ENCODE measurements at places on chromosomes 16 and 17.

DNA sequence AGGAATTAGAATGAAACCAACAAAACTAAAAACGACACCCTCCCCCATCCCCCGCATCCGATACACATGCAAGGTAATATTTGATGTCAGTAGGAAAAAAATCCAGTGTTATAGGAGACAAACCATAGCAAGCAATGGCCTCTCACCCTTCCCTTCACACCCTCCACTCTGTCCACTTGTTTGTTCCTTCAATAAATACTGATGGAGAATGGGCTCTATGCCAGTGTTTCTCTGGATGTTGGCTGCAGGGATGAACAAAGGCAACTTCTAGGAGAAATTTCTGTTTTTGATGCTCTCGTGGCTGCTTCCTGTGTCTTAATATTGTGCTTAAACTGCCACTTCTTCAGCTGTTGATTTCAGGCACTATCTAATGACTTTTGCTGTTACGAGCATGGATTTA lies 98.8 kb downstream of the WWOX start:
- DNase-seq, result no peak

DNA sequence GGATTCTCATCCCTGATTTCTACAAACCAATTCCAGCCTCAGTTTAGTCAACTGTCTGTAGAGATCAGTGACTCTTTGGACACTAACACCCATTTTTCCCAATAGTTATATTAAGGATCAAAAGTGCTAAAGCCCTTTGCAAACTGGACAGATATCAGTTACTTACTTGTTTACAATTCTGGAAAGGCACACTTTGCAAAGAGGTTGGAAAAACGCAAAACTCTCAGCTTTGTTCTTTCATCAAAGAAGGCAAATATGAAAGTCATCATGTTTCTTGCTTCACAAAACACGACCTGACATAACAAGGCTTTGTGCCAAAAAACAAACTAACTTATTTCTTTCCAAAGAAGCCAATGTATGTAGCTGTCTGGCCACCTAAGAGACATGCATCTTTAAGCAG lies 26.1 kb upstream of the VAT1L start:
- DNase-seq, result no peak

DNA sequence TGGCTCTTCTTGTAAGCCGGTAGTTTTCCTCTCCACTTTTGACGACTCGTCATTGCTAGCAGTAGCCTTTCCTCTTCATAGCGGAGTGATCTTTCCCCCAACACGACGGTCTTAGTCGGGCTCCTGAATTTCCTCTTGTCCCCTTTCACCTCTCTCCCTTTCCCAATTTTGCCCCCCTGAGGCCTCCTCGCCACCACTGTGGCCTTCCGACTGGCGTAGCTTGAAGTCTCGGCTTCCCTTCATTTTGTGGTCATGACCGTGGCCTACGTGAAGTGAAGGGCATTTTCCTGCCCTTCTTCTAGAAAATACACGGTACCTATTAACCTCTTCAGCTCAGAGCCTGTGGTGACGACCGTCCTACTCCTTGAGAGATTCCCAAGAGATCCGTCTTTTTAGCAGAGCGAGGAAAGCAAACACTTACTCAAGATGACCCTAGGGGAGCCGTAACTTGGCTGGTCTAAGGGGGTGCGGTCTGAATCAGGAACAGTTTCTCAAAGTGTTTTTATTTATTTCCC lies 787 bp downstream of the PRKAR1A start:
- DNase-seq, result peak; percentile 30

- DNase-seq, result no peak
These were observed 23.6 kb upstream of the SLC13A2 start for GRCh38 chr17:28449859-28450258.

- no peak for DNase-seq
These were observed 1.1 kb downstream of the KSR1 start for GRCh38 chr17:27457360-27457715.

DNA sequence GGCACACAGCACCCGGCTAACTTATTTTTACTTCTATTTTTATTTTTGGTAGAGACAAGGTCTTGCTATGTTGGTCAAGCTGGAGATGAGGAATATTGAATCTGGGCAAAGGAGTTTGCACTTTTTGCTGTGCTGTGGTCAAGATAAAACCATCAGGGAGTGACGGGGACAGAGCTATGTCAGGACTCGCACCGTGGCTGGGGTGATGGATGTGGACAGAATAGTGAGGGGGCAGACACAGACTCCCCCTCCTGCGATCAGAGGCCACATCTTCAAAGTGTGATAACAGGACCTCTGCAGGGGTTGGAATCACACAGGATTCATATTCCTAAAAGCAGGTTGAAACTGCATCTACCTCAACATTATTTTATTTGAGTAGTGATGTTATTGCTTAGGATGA lies 25.6 kb downstream of the IL21R start:
- DNase-seq, result no peak

DNA sequence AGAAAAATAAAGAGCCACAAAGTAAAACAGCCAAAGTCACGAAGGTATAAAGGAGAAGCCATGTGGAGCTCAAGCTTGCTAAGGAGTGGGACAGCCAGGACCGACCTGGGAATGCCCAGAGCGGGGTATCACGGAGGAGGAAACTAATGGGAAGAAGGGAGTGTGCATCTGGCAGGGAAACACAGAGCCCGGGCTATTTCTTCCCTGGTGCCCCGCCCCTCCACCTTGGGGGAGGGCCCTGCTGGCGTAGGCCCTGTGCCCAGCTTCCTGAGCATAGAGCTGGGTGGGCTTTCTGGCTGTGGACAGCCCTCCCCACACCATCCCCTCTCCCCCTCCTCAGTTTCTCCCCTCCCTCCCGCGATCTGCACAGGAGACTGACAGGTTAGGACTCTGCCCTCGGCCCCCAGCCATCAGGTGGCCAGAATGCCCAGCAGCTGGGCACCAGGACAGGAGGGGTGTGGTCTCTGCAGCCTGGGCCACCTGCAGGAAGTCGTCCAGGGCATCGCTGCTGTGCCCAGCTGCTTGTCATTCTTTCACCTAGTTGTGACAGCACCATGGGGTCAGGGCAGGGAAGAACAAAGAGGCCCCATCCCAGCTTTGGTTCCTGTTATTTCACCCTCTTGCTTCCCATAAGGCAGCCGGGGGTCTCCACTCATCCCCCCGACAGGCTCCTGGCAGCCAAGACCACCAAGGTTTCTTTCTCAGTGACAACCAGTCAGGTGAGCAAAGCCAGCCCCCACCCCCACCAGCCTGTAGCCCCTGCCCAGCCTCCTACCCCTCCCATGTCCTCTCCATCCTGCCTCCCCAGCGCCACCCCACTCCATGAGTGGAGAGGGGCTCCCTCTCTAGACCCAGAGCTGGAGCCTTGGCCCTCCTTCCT lies 7.1 kb upstream of the DCAF7 start:
- no peak for DNase-seq

DNA sequence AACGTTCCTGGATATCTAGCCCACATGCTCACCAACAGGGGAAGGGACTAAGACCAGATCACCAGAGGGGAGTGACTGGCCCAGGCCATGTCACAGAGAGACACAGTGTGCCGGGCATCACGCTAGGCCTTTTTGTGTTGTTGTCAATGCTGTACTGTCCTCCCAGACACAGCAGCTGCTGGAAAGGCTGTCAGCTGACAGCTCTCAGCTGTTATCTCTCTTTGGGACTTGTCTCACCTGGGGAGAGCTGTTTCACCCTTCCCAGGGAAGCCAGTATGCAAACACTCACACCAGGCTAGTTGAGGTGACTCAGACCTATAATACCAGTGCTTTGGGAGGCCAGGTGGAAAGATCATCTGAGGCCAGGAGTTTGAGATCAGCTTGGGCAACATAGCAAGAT lies 19.4 kb downstream of the UNC45B start:
- no peak for DNase-seq

- DNase-seq, result peak; percentile 52
These were observed 41.1 kb downstream of the SRL start for GRCh38 chr16:4200781-4201137.

DNA sequence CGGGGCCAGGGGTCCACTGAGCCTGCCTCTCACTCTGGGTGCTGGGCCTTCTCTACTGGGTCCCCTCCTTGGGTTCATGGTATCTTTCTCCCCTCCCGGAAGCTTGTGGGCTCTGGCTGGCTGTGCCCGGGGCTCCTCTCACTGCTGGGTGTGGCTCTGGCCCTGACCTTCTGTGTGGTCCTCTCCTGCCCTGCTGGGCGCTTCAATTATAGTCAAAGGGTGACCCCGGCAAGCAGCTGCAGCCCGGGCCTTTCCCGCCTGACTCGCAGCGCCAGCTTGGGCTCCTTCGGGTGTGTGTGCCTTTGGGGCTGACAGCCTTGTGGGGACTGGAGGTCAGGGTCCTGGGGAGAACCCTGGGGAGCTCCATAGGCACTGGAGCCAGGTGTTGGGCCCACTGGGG lies 54.2 kb upstream of the PVALEF start:
- DNase-seq, result no peak

- DNase-seq, result no peak
These were observed 136.1 kb downstream of the SPACA3 start for GRCh38 chr17:33127706-33128105.

- DNase-seq, result no peak
These were observed 62.4 kb downstream of the RAB11FIP4 start for GRCh38 chr17:31453896-31454295.

- no peak for DNase-seq
These were observed 57.9 kb upstream of the BCO1 start for GRCh38 chr16:81180578-81180977.

GRCh38 chr17:72060084-72060483 lies 60.7 kb upstream of the SOX9 start:
- DNase-seq, result no peak

DNA sequence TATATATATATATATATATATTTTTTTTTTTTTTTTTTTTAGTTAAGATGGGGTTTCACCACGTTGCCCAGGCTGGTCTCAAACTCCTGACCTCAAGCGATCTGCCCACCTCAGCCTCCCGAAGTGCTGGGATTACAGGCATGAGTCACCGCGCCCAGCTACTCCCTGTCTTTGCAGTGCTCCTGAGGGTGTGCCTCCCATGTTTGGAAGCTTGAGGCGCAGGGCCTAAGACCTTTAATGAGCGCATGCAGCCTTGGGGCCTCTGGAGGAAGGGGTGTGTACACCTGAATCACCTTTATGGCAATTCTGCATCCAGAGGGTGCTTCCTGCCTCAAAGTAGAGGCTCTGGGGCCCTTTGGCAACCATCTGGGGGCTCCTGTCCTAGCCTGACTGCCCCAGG lies 219.4 kb upstream of the CIBAR2 start:
- DNase-seq, result no peak

DNA sequence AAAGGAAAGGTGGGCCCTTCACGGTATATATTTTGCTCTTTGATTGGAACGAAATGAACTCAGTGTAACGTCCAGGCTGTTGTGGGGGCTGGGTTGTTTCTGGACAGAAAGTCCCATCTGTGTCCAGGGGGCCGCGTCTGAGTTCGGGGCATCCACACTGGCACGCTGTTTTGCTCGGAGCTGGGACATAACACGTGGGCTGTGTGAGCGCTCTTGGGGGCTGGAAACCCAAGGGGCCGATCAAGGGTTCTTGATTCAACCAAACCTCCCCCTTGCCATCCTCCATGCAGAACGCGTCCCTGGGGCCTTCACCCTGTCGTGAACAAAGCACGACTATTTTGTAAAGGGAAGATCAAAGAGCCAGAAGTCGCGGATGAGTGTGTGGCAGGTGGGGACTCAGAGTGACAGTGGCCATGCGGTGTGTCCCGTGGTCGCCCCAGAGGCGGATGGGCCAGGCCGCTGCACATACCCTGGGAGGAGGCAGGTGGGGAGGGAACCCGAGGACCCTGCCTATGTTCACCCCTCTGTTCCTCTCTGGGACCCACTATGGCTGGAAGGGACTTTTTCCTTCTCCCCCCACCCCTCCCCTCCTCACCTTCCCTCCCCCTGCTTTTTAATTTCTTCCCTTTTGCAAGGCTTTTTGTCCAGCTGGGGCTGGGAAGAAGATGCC lies 387.2 kb downstream of the SEC14L1 start:
- DNase-seq, result no peak

DNA sequence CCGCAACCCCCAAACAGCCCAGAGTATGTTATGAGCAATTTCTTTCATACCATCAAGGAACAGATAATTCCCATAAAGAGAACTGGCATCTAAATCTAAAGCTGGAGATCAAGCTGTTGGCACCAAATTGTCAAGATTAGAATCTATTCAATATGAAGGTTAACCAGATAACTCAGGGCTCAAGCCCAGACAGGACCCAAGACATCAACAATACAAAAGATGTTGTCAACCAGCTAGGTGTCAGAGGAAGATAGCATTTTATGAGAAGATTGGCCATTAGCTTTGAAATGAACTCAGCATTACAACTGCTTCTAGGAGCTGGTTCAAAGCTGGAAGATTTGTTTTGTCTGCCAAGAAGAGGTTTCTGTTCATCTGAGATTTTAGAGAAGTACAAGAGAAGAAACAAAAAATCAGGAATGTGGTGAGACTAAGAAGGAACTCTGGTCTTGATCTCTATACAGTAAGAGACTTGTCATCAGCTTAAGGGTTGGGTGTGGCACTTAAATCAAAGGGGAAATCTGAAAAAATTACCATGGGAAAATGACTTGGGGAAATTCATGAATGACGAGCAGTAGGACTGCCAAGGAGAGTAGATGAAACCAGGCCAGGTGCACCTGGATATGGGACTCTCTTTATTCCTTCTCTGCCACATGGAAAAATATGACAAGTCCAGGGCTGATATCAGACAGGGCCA lies 64.2 kb upstream of the COX10 start:
- no peak for DNase-seq

GRCh38 chr17:75777296-75777922 lies 7.2 kb upstream of the UNK start:
- DNase-seq, result peak; percentile 21

Measured in fibroblast of skin of scalp (primary cell).